H54 (cell line): ENCODE measurements at places on chromosomes 6 and 20.

DNA sequence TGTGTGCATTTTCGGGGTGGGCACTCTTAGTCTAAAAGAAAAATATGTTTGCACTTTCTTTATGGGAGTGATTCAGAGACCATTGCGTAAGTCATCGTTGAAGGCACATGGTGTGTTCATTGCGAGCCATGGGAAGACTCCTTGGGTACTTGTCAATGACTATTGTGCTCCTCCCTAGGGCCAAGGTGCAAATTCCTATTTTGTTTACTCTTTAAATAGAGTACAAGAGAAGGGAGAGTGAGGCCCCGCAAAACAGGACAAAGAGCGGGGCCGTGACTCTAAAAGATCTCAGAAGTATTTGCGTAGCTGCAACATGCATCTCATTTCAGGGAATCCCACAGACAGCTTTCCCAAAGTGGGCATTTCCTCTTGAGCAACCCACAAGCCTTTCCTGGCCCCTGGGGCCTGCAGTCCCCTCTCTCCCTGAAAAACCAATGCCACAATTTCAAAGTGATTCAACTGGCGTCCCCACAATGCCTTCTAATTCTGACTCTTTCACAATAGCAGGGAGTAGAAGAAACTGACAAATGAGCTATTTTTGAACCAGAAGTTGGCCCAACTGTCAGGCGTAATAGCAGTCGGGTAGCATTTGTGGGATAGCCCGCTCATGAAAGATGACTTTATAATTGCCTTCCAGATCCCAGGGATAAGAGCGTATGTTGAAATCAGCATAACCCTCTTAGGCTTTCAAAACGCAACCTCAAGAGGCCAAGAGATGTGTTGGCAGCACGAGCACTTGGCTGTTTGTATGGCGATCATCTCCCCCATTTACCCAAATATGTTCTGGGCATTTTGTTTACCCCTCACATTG lies 277.9 kb upstream of the BMP2 start:
- no peak for DNase-seq

GRCh38 chr6:85756982-85757381 lies 114.3 kb upstream of the SYNCRIP start:
- no peak for DNase-seq

- no peak for DNase-seq
These were observed 300.5 kb downstream of the TFAP2C start for GRCh38 chr20:56929606-56930005.

DNA sequence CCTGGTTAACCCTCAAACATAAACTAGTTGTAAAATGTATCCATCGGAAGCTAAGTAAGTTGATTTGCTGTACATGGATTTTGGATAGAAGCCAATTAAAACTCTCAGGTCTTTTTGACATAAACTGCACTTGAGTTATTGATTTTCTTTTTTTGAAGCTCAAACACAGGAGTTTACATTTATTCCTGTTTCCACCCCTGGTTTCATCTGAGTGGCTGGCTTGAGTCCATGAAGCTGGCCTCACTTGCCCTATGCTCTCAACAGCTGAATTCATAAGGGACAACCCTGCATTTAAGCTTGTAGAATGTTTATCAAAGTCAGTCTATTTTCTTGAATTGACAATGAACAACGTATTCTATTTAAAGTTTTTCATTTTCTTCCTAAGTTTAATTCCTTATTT lies 58.1 kb upstream of the PLEKHG1 start:
- DNase-seq: no peak

- DNase-seq: no peak
These were observed 50.3 kb downstream of the PRR18 start for GRCh38 chr6:166257911-166258318.

DNA sequence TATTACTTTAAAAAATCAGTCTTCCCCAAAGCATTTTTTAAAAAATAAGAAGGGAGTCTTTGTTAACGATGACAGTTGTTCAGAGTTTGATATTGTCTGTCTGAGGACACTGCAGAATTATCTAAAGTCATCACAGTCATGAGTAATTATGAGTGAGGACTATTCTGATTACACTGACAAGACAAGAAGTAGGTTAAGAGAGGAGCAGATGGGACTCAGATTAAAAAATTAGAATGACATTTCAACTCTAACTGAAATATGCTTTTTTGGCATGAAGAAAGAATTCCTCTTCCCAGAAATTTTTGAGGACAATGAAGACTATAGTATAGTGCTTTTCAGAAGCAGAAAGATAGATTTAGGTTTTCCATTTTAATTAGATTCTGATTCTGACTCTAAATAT lies 456.5 kb downstream of the EPHA7 start:
- DNase-seq: no peak

DNA sequence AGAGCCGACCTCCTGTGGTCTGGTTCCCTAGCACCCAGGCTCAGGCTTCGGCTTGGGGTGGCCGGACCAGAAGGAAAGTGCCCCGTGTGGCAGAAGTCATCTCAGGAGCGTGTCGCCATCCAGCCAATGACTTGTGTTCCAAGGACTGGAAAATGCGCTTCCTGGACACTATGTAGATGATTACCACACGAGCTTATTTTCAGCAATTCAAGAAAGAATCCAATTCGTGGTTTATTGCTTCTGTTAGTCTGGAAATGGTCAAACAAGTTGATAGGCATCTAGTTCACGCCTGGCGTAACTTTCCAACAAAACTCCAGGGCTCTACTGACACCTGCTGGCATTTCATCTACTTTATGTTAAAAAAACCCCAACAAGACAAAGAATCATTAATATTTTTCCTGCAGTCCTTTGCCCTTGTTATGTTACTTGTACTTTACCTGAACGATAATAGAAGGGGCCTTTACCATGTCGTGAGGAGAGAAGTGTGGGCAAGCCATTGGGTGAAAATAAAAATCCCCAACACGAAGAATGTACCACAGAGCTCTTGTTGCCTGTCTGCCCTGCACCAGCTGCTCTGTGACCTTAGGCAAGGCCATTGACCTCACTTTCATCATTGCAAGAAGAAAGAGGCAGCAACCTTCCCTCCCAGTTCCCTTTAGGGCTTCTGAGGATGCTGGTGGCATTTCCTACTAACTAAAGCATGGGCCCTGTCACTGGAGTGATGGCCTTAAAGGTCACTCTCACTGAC lies 154.7 kb upstream of the LAMP5 start:
- no peak for DNase-seq

DNA sequence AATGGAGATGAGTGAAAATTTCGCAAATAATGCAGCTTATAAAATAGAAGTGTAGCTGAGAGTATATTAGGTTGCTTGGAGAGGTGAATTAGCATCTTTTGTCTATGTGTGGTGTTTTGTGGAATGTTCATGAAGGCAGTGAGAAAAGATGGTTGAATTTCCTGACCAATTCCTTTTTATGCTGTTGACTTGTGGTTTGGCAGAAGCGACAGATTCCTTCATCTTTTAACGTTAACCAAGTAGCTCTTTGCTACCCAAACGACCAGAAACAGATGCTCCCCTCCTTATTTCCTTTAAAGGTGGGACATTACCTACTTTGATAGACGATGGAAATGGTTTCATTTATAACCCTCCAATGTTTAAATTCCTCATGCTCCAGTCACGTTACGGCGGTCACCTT lies 390.5 kb downstream of the QKI start:
- no peak for DNase-seq

DNA sequence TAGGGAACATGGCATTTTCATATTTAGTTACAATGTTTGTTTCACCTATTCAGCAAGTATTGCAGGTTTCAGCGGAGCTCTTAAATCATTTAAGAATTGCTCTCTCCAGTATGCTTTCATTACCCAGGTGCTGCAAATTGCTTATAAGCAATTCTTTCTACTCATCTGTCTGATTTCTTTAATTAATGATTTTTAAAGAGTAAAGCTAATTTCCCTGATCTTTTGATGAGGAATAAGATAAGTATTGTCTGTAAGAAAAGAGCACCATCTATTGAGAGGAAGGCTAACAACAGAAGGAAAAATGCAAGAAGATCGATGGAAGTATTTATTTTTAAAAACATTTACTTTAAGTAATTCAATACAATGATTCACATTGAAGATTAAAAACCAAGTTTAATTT lies 2.0 kb downstream of the OPRM1 start:
- no peak for DNase-seq

DNA sequence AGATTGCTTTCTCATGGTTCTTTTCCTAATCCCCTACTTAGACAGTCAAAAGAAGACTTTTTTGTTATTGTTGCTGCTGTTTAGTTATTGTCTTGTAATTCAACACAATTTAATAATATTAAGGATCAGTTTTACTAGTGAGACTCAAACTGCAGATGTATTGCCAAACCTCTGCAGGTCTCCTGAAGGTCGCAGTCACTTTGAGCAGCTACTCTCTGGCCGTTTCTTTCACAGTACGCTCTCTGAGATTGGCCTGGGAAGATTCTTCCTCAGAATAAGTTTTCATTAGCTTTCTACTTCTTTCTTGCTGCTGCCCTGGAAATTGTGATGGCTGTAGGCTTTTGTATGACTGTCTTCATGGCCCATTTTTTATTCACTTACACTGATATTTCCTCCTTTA lies 930.8 kb downstream of the QKI start:
- DNase-seq: no peak

- no peak for DNase-seq
These were observed 27.8 kb upstream of the PKHD1 start for GRCh38 chr6:52115145-52115741.

GRCh38 chr20:51404297-51405060 lies 138.0 kb downstream of the NFATC2 start:
- peak; percentile 89 for DNase-seq

GRCh38 chr20:62636446-62636845 lies 5.9 kb upstream of the SLCO4A1 start:
- no peak for DNase-seq
